ENCODE measurements at places on chromosomes 6 and 20.

DNA sequence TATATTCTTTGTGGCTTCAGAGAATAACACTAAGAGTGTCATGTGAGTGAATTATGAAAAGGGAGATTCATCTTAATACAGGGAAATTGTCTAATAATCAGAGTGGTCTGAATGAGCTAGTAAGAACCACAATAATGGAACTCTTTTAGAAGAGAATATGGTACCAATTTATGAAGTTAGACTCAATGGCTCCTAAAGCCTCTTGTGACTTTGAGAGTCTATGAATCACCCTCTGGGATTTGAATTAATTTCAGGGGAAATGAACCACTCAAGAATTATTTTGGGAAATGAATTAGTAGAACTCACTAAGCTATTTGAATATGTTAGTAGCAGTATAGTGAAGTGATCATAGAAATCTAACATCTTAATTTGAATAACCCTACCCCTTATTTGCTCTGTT lies 14.3 kb downstream of the PCMT1 start:
- DNase-seq = no peak

GRCh38 chr6:122454673-122455072 lies 16.9 kb downstream of the SERINC1 start:
- DNase-seq = no peak

GRCh38 chr6:167129562-167129961 lies 6.7 kb downstream of the CCR6 start:
- DNase-seq = no peak

- DNase-seq = no peak
These were observed 54.2 kb downstream of the HFE start for GRCh38 chr6:26141378-26141904.

DNA sequence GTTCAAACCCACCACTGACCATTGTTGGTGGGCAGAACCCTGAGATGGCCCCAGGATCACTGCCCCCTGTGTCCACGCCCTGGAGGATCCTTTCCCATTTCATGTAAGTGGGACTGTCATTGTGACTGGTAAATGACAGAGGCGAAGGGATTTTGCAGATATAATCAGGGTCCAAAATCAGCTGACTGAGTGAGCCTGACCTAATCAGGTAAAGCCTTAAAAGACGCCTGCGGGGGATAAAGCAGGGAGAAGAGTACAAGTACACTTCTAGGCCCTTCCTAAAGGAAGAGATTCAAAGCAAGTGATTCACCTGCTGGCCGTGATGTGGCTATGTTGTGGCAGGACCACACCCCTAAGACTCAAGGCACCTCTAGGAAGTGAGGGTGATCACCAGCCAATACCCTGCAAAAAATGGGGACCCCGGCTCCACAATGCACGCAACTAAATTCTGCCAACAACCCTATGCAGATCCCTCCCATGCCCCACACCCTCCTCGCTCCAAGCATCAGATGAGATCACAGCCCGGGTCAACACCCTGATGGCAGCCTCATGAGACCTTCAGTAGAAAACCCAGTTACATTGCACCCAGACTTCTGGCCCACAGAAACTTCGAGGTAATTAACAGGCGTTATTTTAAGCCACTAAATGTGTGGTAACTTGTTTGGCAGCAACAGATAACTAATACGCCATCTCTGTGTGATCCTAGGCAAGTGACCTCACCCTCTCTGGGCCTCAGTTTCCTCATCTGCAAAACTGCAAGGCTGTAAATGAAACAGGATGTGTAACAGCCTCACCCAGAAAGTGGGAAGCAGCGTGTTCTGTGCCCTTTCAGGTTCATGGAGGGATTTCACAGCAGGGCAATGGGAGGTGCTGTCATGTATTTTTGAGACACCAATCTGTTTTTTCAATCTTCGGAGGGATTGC lies 11.3 kb downstream of the PREX1 start:
- no peak for DNase-seq

DNA sequence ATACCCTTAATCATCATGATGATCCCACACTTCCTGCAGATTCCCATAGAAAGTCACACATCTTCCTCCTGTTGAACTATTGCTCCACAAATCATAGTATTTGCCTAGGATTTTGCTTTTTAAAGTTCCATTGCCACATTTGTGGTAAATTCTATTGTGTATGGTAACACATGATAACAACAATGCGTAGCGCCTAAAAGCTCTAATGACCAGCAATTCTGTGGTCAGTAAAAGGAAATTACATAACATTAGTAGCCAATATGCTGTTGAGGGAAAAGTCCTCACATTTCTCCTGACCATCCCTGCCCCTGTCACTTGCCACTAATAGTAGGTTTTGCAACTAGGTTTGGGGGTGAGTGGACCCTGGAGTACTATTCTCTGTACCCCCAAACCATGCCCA lies 31.8 kb upstream of the PDE7B start:
- no peak for DNase-seq

DNA sequence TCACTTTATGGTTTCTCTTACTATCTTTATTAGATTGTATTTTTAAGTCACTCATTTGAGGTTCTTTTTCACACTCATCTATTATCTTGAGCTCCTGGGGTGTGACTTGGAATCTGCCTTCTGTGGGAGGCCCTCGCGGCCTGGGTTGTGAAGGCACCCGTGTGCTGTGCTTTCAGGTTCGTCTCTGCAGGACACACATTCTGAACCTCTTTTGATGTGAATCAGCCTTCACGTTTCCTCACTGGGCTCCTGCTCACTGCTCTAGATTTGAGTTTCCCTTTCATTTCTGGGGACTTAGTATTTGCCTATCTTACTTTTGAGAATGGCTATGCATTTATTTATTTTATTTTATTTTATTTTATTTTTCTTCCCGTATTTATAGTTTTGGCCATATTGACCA lies 97.8 kb downstream of the PACRG start:
- no peak for DNase-seq

GRCh38 chr20:45857882-45858216 lies 435 bp downstream of the ZSWIM3 start:
- peak; percentile 83 for DNase-seq

- no peak for DNase-seq
These were observed 88.3 kb downstream of the SH3BGRL2 start for GRCh38 chr6:79719248-79719960.

DNA sequence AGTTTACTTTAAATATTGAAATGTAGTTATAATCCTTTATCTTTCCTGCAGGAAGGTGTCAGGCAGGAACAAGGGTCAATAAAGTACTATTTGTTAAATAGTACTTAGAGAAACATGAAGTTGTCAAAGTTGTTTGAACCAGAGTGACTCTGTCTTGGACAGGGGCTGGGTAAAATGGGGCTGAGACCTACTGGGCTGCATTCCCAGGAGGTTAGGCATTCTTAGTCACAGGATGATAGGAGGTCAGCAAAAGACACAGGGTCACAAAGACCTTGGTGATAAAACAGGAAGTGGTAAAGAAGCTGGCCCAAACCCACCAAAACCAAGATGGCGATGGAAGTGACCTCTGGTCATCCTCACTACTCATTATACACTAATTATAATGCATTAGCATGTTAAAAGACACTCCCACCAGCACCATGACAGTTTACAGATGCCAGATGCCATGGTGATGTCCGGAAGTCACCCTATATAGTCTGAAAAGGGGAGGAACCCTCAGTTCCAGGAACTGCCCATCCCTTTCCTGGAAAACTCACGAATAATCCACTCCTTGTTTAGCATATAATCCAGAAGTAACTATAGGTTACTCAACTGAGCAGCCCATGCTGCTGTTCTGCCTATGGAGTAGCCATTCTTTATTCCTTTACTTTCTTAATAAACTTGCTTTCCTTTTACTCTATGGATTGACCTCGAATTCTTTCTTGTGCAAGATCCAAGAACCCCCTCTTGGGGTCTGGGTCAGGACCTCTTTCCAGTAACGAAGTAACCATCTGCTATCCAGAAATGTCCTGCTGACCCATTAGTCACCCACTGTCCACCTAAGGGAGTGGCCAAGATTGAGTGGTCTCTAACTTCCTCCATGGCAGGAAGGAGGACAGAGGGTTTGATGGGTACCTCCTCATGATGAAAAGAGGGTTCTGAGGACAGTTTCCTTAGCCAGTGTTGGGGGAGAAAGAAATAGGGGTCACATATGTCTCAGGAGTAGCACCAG lies 19.6 kb downstream of the SLC22A2 start:
- DNase-seq = no peak

DNA sequence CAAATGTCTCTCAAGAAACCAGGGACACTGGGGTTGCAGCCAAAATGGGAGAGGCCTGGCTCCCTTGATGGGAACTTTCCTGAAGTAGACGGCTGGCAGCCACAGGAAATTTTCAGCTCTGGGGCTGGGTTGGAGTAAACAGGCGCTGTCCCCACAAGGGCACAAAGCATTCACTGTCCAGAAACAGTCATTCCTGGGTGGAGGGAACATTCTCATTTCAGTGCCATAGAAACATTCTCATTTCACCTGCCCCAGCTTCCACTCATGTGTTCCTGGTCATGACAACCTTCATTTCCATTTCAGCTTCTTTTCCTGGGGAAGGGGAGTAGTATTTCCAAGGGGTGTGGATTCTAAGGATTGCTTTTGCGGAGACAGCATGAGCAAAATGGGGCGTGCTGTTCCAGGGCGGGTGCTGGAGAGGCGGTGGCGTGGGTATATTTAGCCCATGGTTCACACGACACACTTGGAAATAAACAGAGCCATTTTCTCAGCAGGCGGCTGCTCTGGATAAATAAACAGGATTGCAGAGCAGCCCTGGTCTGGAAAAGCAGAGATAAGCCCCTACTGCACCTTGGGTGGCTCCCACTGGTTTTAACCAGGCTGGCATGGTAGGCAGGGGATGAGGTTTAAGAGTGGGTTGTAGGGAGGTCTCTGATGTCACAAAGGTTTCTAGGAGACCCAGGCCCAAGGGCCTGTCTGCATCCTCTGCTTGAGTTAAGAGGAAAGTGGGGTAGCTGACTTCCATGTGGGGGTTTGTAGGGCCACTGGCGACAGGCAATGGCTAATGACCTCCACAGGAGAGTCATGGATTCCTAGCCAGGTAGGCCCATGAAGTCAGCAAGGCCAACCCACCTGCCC lies 32.9 kb downstream of the COX4I2 start:
- DNase-seq = no peak

GRCh38 chr6:97437087-97437486 lies 154.1 kb upstream of the MMS22L start:
- peak; percentile 43 for DNase-seq

DNA sequence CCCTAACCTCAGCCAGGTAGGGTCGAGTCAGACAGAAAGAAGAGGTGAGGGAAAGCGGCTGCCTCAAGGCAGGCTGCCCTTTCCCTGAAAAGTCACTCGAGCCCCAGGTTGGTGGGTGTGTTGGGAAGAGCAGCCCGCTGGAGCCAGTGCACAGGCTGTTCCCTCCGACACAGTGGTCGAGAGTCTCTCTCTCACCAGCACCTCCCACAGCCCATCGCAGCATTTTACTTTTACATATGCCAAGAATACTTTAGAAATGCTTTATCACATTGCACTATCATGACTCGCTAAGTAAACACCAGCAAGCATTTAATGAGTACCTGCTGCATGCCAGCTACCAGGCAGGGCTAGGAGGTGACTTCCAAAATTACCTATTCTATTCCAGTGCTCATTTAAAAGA lies 1.7 kb downstream of the PRPH2 start:
- no peak for DNase-seq

GRCh38 chr6:34172961-34173775 lies 27.3 kb upstream of the GRM4 start:
- DNase-seq = no peak

DNA sequence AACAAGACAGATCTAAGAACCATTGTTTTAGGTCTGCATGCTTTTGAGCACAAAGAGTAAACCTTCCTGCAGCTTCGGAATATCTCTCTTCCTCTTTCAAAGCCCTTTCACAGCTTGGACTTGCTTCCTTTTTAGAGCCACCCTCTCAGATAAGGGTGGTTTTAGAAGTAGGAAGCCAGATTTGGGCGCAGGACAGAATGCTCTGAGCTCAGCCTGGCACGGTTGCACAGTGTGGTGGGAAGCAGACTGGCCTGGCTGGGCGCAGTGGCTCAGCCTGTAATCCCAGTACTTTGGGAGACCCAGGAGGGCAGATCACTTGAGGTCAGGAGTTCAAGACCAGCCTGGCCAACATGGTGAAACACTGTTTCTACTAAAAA lies 35.6 kb upstream of the PNRC1 start:
- DNase-seq = no peak

DNA sequence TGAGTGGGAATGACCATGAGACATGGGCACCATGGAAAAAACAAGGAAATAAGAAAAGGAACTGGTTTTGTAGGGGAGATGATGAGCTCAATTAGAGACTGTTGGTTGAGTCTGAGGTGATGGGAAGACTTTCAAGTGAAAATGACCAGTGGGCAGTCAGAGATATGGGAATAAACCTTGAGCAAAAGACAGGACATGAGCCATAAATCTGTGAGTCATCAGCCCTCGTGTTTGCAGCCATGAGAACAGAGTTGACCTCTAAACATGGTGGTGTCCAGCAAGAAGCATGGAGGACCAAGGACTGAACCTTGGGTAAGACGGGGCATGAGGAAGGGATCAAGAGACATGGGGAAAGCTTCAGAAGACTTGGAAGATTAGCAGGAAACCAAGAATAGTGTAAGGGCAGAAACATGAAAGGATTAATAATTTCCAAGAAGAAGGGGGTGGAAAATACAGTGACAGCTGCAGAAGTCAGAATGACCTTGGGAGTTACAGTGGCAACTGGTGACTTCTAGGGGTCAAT lies 280.6 kb upstream of the PRDM1 start:
- no peak for DNase-seq

GRCh38 chr6:36514554-36515456 lies 32.5 kb downstream of the STK38 start:
- DNase-seq = no peak

GRCh38 chr6:150617062-150617461 lies 17.4 kb downstream of the PLEKHG1 start:
- no peak for DNase-seq

GRCh38 chr6:141705431-141705830 lies 427.3 kb upstream of the GJE1 start:
- DNase-seq = no peak

GRCh38 chr6:92777146-92777740 lies 642.1 kb downstream of the EPHA7 start:
- DNase-seq = peak; percentile 30

DNA sequence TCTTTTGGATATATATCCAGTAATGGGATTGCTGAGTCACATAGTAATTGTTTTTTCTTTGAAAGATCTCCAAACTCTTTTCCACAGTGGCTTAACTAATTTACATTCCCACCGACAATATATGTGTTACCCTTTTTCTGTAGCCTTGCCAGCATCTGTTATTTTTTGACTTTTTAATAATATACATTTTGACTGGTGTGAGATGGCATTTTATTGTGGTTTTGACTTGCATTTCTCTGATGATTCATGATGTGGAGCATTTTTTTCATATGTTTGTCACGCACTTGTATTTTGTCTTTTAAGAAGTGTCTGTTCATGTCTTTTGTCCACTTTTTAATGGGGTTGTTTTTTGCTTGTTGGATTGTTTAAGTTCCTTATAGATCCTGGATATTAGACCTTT lies 58.9 kb upstream of the OPRM1 start:
- no peak for DNase-seq

DNA sequence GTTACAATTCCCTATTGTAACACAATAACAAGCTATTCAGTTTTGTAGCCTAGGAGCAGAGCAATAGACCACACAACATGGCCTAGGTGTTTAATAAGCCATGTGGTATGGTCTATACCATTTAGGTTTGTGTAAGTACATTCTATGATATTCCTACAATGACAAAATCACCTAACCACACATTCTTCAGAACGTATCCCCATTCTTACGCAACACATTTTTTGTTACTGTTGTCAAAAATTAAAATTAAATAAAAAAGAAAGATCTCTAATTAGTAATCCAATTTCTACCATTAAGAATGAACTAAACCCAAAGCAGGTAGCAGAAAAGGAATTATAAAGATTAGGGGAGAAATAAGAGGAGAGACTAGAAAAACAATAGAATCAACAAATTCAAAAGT lies 44.0 kb downstream of the RANBP9 start:
- no peak for DNase-seq

GRCh38 chr6:167669870-167670802 lies 156.6 kb upstream of the AFDN start:
- DNase-seq = no peak
